ENCODE measurements at places on chromosomes 7 and 10.

DNA sequence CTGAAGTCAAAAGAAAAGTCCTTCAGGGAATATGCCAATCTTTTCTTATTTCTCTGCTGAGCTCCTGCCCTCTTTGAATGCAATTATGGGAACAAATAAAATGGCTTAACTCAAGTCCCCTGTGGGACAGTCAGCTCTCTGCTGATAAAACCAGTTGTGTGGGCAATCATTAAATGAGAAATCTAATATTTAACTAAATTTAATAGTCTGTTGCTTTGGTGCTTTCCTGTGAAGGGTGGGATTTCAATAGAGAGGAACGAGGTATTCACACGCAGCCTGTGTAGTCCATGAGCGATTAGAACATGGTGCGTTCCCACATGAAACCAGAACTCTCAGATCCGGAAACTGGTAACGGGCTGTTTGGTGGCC, 138.4 kb downstream of the PAXIP1 start:
- no peak for DNase-seq

DNA sequence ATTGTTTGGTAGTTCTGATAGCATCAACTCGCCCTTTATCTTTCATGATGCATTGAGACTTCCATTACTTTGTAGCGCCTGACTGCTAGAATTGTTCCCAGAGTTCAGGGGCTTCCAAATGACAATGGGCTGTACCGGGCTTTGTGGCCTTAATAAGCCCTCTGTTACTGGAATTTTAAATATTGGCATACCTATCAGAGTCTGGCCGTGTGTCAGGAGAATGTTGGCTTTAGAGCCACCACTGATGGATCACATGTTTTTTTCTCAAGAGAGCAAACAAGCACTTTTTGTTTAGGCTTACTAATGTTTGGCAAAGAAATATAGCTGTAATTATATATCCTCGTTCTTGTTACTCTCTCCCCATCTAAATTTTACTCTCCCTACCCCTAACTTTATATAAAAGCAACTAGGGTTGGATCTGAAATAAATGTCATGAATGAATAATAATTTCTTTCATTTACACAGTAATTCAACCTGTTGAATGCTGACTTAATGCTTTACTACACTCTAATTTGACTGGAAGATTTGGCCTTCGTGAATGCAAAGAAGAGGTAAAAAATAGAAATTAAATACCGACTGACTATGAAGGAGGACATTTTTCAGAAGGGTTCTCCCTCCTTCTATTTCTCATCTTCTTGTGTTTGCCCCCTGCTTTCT, 396.7 kb downstream of the AUTS2 start:
- no peak for DNase-seq

DNA sequence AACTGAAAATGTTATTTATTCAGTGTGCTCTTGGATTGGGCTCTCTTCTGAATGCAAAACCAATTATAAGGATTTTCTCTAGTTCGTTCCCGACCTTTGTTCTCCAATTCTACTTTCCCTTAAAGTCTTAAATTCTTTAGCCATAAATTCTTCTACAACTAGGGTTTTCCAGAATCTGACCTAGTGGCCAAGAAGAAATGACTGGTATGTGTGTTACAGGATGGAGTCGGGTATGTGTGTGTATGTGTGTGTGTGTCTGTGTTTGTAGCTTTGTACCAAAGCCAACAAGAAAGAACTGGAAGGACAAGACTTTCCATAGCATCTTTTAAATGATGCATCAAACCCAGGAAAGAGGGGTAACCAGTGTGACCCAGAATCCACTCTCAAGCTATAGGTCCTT, 25.8 kb upstream of the LEP start:
- no peak for DNase-seq

DNA sequence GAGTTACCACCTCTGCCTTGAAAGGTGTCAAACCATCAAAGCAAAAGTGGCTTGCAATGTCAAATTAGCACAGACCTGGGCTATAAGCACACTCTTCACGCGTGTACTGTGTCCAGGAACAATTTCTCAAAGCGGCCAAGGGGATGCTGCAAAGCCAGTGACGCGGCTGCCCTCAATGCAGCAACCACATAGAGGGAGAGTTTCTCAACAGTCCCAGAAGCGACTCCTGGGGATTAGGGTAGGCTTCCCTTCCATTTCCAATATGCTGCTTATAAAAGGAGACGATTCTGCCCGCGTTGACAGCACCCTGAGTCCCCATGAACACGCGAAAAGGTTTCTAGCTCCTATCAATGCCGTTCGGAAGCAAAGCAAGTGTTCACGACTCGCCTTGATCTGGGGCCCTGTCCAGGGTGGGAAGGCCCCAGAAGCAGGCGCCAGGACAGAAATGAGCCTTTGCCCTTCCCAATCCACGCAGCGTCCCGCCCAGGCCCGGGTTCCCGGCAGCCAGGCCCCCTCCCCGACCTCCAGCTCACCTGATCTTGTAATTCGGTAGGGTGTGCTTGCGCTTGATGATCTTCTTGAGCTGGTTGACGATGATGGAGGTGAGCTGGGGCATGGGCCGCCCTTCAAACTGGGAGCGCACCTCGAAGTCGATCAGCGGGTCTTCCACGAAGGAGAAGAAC, 1.3 kb downstream of the PDZD8 start:
- DNase-seq = peak; percentile 20

DNA sequence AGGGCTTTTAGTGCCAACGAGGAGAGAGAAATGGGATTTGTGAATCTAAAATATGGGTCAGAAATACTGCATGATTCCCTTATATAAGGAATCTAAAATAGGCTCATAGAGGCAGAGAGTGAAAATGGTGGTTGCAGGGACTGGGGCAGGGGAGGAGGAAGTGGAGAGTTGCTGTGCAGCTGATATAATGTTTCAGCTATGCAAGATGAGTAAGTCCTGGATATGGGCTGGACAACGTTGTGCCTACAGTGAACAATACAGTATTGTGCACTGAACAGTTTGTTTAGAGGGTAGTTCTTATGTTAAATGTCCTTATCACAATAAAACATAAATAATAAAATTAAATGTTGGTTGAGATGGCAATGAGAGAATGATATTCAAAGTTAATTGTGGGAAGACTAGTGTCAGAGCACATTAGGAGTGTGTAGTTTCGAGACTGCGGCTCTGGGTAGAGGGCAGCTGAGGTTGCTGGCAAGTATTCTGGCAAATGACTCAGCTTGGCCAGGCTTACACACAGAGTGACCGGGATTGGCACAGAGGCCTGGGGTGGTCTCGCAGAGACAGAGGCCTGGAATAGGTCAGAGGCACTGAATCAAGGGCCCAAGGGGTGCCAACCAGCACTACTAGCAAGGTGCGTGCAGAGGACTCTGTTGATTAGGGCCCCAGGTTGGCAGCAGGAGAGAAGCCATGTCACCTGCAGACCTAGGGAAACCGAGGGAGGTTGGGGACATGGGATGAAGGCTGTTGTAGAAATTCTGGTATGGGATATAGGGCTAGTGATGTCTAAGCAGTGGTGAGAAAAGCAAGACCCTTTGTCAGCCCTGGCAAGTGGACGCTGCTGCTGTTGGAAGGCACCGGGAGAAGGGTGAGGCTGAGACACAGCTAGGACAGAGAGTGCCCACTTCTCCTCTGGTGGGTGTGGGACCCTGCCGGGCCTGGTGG, 2.8 kb upstream of the DEPP1 start:
- DNase-seq = no peak

DNA sequence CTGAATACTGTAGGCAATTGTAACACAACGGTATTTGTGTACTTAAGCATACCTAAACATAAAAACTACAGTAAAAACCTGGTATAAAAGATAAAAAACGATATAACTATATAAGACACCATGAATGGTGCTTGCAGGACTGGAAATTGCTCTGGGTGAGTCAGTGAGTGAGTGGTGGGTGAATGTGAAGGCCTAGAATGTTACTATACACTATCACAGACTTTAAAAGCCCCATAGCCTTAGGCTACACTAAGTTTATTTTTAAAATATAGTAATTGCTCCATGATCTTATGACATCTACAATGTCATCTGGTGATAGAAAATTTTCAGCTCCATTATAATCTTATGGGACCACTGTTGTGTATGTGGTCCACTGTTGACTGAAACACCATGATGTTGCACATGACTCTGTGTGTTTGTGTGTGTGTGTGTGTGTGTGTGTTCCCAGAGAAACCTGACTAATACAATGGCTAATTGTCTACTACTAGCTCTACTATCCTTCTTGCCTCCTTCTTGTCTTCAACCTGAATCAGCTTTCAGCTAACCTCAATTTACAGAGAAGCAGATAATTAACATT, 27.6 kb upstream of the PRPF18 start:
- no peak for DNase-seq

GRCh38 chr7:26467104-26467503, 175.4 kb downstream of the SNX10 start:
- no peak for DNase-seq

GRCh38 chr7:25117226-25118047, 7.6 kb downstream of the CYCS start:
- no peak for DNase-seq

DNA sequence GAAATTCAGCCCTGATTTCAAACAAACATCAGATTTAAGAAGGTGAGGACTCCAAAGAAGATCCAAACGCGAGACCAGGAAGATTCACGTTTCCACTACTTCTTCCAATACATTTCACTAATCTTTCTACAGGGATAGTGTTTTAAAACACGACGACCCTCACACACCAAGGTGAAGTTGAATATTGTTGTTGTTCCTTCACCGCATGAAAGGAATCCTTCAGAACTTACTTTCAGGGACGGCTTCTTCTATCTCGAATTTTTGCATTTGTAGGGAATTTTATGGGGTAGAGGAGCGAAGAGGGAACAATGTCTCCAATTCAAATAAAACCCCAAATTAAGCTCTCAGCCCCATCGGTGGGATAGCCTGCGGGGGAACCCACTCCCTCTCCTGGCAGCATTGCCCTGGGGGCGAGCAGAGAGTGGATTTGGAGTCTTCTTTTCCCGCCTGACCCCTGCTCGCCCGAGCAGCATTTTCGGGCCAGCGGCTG, 1.5 kb upstream of the GATA3 start:
- no peak for DNase-seq

GRCh38 chr7:148699782-148700629, 1.3 kb downstream of the CUL1 start:
- DNase-seq = no peak

DNA sequence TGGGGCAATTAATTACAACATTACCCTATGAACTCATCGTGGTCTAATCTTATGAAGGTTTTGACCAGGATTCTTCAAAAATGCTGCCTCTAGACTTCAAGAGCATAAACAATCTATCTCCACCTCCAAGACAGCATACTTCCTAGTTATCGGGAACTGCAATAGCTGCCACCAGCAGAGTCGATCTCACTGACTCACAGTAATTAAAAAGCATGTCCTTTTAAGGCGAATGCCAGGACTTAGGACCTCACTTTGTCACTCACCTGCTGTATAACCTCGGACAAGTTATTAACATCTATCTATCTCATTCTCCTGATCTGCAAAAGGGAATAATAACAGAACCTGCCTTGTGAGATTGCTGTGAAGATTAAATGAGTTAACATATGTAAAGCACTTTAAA, 666.0 kb upstream of the COBL start:
- no peak for DNase-seq

- DNase-seq = no peak
Observed at GRCh38 chr10:119498889-119499676, 43.4 kb downstream of the RGS10 start.

Measured in T-cell (primary cell).